ENCODE measurements at places on chromosomes 13 and 19.

DNA sequence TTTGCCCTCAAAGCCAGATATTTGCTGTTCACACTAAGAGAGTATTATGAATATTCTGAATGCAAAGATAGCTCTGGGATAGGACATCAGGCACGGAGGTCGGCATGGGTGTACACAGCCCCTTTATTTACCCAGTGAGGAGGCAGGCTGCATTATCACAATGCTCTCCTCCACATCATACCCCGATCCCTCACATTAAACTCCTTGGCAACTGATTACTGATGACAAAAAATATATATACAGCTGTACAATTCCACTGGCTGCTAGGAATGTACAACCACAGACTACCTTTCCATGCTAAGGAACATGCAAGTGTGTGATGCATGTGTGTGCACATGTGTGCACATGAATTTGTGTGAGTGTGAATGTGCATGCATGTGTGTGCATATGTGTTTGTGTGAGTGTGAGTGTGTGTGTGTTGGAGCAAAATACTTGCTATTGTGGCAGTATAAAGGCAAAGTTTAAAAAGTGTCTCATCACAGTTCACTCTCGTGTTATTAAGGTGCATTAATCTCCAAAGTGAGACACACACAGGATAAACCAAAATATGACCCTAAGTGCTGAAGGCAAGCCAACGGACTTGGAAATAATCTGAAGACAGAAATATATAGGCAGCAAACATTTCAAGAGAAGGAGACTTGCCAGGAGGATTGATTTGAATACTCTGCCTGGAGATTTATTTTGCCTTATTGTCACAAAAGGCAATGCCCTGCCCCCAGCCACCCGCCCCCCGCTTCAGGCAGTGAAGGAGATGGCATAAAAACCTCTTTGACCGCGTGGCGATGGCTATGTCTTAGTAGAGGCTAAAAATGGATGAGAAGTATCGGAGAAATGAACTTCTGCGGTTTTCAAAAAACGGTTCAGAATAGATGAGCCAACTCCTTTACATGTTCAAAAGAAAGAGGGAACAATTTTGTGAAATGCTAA, 274.8 kb downstream of the TSHZ3 start:
- no peak for DNase-seq

- DNase-seq: no peak
Measured at GRCh38 chr13:25018729-25019115, 77.2 kb upstream of the PABPC3 start.

GRCh38 chr13:114029866-114030625, 56.2 kb upstream of the C13orf46 start:
- DNase-seq: no peak

DNA sequence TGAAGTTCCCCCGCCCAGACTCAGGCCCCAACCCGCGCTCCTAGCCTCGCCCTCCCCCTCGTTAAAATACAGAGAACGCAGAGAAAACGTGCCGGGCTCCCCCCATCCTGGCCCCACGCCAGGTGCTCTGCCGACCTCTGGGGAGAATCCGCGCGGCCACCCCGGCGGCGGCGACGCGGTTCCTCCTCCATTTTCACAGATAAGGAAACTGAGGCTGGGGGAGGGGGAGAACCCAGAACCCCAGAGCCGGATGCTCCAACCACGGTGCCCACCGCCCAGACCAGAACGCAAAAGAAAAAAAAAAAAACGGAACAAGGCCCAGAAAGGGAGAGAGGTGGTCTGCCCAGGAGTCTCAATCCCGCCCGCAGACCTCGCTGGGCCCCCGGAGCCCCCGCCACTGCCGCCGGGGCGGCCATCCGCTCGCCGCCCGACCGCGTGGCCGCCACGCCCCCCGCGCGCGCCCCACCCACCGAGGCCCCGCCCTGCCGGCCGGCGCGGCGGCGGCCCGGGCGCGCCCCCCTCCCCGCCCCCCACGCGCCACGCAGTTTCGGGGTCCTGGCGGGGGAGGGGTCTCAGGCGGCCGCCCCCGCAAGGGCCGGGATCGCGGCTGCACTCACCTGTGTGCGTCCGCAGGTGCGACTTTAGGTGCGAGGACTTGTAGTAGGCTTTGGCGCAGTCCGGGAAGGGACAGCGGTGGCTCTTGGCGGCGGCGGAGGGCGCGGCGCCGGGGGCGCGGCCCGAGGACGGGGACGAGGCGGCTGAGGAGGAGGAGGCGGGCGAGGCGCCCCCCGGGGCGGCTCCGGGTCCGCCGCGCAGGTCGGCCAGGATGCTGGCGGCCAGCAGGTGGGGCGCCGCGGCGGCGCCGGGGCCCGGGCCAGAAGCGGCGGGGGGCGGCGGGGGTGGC, 703 bp downstream of the KLF16 start:
- no peak for DNase-seq

DNA sequence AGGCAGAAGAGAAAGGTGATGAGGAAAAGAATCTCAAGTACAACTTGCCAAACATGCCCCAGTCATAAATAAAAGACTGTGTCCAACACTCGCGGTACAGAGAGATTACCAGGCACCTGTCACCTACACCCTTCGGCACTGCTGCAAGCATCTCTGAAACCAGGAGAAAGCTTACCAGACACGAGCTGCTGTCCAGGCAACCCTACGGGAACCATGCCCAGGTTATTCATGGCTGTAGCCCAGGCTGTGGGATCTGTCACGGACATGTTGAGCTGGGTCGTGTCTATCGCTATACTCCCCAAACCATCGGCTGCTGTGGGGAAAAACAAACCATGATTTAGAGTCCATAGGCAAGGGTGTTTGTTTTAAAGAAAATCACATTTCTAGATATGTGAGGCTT, 375.0 kb downstream of the ENOX1 start:
- DNase-seq: no peak

- DNase-seq: no peak
Measured at GRCh38 chr19:46637224-46637623, 1.2 kb upstream of the GNG8 start.

- DNase-seq: no peak
Measured at GRCh38 chr13:112871742-112872141, 97.3 kb upstream of the MCF2L start.

- DNase-seq: no peak
Measured at GRCh38 chr13:22336460-22336859, 665.6 kb downstream of the FGF9 start.
